T-cell (primary cell): ENCODE measurements at places on chromosomes 3 and 15. TPM values are rescaled to one million over a fixed set of nuclear protein-coding genes. Genes with fewer than 3 reads are reported as not detected.

The STARD9 gene
- total RNA-seq = 6.6 TPM

DNA sequence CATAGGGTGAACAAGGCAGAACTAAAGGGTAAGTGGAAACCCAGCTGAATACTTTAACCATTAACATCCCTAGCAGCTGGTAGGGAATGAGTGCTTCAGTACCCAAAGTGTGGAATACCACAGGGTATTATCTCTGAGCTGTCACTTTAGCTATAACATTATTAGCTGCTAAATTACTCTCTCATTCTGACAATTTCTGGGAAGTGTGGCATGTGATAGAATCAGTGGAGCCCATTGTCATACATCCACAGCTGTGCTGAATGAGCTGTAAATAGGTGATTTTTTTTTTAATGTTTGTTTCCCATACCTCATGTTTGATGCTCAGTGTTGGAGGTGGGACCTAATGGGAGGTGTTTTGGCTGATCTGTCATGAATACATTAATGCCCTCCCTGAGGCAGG lies 894.3 kb downstream of the DIPK2A start:
- DNase-seq = no peak

DNA sequence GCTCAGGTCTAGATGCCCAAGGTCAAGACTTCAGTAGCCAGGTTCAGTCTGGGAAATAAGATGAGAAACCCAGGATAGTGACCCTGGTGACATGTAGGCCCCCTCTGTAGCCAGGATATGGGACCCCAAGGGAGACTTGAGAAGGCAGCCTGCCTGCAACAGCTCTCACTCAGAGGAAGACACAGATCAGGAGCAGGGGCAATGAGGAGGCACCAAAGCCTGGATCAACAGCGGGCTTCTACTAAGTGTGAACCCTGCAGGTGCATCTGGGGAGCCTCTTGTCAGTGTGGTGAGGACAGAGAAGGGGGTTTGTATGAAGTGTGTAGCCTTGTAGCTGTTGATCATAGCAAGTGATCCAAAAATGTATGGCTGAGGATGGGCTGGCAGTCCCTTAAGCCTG lies 25.4 kb downstream of the PLA2G4F start:
- no peak for DNase-seq

DNA sequence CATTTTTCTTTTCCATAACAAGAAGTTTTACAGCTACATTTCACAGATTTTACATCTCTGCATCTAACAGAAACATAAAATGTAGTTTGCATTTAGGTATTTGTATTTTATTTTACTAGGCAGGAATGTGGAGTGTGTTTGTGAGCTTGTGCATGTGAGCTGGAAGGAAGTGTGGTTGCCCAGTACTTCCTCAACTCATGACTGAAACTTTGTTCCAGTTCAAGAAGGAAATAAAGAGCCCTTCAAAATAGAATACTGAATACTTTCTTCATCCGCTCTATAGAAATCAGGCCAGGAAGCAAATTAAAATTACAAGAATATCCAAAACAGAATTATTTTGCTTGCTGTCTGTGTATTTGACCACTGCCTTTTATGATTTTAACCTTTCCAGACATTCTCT lies 81.3 kb downstream of the CHL1 start:
- no peak for DNase-seq

- DNase-seq = no peak
Observed at GRCh38 chr3:126521122-126521891, 2.6 kb upstream of the CHST13 start.

DNA sequence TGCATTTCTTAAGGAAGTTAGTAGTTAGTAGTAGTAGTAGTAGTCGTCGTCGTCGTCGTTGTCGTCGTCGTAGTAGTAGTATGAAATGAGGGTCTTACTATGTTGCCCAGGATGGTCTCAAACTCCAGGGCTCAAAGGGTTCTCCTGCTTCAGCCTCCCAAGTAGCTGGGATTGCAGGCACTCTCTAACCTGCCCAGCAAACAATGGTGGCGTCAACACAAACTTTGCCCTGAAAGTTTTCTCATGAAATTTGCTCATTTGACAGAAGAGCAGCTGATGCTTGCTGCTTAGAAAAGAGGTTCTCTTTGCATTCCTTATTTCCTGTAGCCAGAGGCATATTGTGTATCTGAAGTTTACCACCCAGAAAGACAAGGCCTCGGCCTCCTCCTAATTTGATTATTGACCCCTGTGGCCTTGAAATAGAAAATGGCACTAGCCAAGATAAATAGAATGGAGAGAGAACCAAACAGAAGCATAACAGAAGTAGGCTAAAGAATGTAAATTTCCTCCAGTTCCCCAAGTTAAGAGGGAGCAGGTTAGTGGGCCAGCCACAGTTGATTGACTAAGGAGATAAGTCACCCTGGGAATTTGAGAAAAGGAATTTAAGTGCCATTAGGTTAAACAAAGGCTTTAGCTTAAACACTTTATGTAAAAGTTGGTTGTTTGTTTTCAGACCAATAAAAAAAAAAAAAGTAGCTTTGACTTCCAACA lies 166.2 kb upstream of the ROBO2 start:
- DNase-seq = no peak

- no peak for DNase-seq
Observed at GRCh38 chr15:62035256-62035924, 24.9 kb downstream of the VPS13C start.

The CPNE9 gene
- total RNA-seq = not detected

DNA sequence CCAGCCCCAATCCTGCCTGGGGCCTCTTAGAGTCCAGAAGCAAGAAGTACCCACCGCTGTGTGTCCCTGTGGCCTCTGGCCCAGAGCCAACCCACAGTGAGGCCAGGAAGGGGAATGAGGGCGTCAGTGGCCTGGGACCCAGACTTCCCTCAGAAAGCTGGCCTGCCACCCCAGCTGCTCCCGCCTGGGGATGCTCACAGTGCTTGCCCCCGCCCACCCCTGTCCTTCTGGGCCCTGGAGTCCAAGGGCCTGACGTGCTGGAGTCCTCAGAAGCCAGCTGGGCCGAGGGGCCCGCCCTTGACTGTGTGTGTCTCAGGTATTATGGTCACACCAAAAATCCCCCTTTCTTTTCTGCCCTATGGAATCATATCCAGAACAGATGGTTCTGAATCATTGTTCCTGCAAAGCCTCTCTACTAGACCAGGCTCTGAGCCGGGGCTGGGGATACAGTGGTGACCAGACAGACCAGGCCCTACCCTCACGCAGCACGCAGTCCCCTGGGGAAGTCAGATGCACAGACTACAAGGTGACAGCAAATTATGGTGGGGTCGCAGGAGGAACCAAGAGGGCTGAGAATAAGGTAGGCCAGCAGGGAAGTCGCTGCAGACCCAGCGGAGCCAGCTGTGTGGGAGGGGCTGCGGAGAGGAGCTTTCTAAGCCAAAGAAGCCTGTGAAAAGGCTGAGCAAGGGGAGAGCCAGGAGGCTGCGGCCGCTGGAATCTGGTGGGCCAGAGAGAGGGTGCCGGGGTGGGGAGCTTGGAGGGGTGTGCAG lies 99.1 kb downstream of the VGLL4 start:
- no peak for DNase-seq

DNA sequence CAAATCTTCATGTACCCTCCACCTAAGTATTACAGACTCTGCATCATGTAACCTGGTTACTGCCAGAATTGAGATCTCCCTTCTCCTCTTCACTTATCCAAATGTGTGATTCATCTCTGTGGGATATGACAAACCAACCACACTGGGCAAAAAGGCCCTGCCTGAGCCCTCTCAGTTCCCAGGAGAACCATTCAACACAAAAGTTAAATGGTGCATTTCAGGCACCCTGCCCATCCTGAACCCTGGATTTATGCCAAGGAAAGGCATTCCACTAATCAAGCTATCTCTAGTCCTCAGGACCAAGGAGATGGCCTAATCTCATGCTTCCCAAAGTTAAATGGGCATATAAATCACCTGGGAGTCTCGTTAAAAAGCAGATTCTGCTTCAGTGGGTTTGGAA lies 108.5 kb downstream of the TNIK start:
- no peak for DNase-seq

- DNase-seq = peak; percentile 49
Observed at GRCh38 chr3:195895861-195896360, 12.4 kb downstream of the TNK2 start.

DNA sequence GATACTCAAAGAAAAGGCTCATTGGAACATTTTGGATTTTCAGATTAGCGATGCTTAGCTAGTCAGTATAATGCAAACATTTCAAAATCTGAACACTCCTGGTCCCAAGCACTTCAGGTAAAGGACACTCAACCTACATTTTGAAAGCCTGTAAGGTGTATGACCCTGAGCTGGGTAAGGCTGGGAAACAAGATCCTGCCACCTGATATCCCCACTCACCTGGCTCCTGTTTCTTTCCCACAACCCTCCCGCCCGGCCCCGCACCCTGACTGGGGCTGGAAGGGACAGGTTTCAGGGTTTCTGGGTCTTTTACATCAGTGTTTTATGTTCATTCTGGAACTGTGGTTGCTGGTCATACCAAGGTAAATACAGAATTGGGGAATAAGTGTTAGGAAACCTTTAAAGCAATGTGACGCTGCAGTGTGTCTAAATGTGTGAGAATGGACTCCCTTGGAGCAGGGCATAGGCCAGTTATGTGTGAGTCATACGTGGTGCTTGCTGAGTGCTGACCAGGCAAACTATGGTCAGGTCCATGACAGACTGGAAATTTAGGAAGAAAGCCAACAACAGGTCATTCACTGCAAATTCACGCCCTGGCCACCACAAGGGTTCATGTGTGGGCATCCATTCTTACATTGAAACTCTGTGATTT lies 22.9 kb downstream of the CTXND1 start:
- DNase-seq = no peak

The MYH15 gene
- not detected for total RNA-seq

GRCh38 chr15:60134609-60135008 lies 130.5 kb downstream of the FOXB1 start:
- no peak for DNase-seq

The FAM131A gene
- total RNA-seq = 11.9 TPM

- no peak for DNase-seq
Observed at GRCh38 chr3:164879201-164879600, 199.1 kb downstream of the SI start.

GRCh38 chr3:189122526-189123205 lies 49.1 kb upstream of the TPRG1 start:
- DNase-seq = no peak

- no peak for DNase-seq
Observed at GRCh38 chr3:139586420-139587017, 47.0 kb upstream of the RBP1 start.

DNA sequence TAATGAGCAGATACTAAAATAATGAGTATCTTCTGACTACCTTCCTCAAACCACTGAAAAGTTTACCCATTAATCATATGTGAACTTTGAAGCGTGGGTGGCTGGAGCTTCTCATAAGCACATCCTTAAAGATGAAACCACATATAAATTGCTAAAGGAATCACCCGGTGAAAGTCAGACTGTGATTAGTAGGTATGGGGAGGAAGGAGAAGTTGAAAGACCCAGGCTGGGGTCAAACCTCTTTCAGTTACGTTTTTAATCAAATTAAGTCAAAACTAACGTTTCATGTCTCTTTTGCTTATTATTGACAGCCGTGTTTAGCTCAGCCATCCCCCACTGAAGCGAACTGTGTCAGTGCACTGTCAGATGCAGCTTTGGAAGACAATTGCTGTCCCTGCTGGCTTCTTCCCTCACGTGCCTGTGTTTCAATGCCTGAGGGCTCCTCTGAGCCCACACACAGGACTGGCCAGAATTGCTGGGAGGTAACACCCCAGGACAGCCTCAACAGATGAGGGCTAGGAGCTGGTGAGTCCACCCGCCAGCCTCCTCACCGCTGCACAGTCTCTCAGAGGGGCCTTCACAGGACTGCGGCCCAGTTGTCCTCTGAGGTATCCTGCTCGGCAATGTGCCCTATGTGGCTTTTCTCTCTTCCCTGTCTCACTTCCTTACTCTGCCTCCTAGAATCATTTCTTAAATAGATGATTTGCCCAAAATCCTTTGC lies 29.3 kb upstream of the SH3BP5 start:
- no peak for DNase-seq

The IL17RD gene
- 0.09 TPM for total RNA-seq

DNA sequence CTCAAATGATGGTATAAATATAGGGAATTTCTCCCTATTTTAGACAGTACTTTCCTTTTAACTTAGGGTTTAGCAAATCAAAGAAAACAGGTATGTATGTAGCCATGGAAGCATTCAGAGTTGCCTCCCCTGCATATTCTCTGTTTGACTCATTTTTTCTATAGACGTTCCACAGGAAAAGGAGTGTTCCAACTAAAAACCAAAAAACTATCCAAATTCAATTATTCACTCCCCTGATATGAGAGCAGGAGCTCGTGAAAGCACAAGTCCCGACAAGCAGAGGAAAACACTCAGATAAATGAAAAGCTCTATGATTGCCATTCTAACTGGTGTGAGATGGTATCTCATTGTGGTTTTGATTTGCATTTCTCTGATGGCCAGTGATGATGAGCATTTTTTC lies 119.5 kb downstream of the FRMD5 start:
- DNase-seq = no peak

The SUCNR1 gene
- not detected for total RNA-seq

The C3orf20 gene
- total RNA-seq = 0.82 TPM

DNA sequence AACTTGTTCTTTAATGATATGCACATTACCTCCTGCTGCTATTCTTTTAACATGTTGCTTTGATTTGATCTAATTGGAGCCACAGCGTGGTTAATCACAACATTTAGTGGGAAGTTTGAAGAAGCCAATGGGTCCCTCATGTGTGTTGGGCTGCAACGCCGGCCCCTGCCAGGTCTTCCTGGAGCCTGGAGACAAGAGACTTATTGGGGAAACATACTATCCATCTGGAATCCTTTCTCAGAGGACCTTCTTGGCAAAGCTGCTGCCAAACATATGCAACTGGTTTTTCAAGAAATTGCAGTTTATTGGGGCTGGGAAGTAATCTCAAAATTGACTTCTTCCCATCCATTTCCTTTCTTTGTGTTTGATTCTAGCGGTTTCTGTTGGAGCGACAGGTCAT lies 396.3 kb upstream of the PROK2 start:
- no peak for DNase-seq

DNA sequence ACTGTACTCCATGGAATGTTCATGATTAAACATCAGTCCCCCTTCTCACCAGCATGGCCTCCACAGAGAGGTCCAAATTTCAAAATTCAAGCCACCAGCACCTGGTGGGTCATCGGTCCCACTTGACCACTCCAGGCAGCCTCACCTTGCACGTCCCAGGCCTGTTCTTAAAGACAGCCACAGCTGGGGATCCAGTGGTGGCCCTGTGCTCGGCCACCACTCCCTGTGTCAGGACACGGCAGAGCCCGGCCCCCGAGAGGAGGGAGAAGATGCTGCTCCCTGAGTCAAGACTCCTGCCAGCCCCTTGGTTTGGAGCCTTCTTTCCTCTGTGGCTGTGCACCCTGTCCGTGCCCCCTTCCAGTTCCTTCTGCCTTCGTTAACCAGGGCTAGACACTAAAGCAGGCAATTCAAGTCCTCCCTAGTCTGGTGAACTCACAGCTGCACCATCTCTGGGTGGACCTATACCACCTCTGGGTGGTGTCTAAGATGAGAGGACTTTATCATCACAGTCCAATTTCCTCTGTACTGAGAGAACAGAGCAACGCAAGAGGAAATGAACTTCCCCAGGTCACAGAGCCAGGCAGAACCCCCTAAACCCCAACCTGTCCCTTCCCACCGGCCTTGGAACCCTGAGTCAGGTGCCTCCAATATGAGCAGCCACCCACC lies 97.1 kb downstream of the MEGF11 start:
- DNase-seq = no peak

- no peak for DNase-seq
Observed at GRCh38 chr15:89501646-89502045, 5.3 kb upstream of the RHCG start.

GRCh38 chr3:141407825-141408224 lies 39.5 kb downstream of the ZBTB38 start:
- no peak for DNase-seq

The RETNLB gene
- total RNA-seq = not detected
